ENCODE measurements at places on chromosomes 16 and 17.

- no peak for DNase-seq
Measured at GRCh38 chr17:75530837-75531720, 5.6 kb downstream of the LLGL2 start.

- no peak for DNase-seq
Measured at GRCh38 chr16:78629173-78629572, 529.7 kb downstream of the WWOX start.

- DNase-seq: no peak
Measured at GRCh38 chr16:81650982-81651562, 128.0 kb upstream of the PLCG2 start.

DNA sequence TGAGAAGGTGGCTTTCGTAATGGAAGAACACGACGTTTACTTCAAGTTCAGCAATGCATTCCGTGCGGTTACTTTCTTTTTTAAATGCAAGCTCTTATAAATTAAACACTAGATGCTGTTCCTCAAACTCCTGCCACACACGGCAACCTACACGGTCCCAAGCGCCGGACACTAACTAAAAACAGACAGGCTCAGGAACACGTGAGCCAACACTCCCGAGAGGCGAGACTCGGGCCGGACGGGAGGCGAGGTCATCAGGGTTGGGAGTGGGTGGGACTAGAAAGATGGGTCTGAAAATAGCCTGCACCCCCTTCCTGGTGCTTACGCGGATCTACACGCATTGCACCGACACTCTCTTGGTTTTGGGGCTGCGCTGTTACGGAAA lies 6.4 kb downstream of the CLCN7 start:
- DNase-seq: no peak

- no peak for DNase-seq
Measured at GRCh38 chr16:67301080-67301782, 21.9 kb downstream of the PLEKHG4 start.

GRCh38 chr17:41513168-41513547 lies 5.5 kb downstream of the KRT15 start:
- no peak for DNase-seq

DNA sequence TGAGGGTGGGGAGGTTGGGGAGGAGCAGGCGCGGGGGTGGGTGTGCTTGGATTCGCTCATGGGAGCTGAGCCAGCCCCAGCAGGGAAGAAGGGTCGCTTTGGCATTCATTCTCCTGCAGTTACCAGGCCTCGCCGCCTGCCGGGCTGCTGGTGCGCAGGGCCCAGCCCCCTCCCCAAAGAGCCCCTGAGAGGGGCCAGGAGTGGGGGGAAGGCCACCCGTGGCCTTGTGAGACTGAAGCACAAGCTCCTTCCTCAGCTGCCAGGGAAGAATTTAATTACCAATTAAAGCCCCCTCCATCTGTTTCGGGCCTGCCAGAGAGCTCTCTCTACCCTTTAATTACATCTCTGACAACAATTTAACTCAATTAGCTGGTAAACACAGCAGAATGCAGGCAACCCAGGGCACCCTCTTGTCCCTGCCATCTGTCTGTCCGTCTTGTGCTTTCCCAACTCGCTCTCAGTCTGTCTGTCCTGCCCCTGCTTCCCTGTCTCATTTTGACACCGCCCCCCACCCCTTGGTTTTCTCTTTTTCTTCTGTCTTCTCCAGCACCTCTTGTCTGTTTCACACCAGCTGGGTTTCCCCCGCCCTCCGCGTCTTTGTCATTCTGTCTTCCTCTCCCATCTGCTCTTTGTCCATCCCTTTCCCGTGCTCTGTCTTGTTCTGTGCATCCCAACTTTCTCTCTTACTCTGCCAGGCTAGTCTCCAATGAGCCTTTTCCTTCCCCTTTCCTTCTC lies 32.7 kb downstream of the CDK5RAP3 start:
- no peak for DNase-seq

DNA sequence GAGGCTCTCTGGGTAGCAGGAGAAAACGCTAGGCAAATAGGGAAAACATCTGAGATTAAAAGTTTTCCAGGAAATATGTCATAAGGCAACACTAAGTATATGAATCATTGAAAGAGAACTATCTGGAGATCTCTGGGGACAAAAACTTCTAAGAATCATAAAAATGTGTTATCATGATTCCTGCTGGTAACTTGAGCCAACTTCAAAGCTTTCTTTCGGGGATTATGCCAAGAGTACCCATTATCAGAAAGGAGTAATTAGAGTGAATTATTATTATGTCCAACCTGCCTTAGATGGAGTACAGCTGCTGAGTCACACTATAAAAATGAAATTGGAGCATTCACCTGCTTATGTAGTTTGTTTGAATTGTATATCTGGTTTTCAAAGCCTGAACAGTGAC lies 488.5 kb upstream of the SOX9 start:
- DNase-seq: no peak

GRCh38 chr17:40287159-40287493 lies 553 bp upstream of the CDC6 start:
- DNase-seq: no peak

GRCh38 chr17:71511266-71511995 lies 609.4 kb upstream of the SOX9 start:
- no peak for DNase-seq

DNA sequence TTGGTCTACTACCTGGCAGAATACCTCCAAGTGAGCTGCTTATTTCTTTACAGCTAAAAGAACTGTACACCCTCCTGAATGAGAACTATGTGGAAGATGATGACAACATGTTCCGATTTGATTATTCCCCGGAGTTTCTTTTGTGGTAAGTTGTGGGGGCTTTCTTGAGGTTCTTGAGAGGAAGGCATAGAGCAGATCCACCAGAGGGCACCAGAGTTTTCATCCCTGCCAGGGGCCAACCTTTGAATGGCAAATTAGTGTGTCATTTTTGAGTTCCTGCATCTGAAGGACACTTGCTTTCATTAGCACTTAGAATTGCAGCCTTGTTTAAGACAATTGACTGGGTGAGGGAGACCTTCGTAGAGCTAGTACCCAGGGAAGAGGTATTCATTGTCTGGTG lies 35.0 kb downstream of the NMT1 start:
- no peak for DNase-seq

- DNase-seq: no peak
Measured at GRCh38 chr17:68840073-68840472, 115.1 kb downstream of the ABCA8 start.

DNA sequence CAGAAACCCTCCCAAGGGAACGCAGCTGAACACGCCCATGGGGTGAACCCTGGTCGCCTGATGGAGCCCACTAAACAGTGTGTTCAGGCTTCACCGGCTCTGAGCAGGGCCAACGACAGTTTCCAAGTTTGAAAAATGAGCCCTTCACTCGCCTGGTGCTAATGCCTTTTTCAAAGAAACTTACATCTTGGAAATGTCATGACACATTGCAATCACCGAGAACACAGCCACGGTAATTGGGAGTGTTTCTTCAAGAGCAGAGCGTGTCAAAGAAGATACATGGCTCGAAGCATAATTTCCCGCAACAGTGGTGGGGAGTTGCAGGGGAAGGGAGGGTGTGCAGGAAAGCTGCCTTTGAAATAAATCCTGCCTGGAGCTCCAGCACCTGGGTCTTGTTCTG lies 463.2 kb downstream of the TMEM114 start:
- DNase-seq: no peak

GRCh38 chr17:28385037-28385400 lies 13.5 kb downstream of the SARM1 start:
- no peak for DNase-seq

DNA sequence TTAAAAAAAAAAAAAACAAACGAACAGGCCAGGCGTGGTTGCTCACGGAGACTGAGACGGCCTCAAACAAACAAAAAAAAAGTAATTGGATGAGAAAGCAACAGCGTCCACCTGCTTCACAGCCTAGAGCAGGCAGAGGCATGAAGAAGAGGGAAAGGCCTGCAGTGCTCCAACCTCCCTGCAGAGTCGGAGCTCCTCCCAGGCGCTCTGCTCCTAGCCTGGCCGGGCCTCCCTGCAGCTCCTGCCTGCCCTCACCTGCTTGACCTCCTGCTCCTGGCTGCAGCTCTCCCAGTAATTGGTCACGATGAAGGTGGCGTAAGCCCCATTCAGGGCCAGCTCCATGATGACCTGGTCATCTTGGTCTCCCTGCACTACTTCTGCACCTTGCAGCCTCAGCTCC lies 5.5 kb downstream of the NMRAL1 start:
- no peak for DNase-seq

- DNase-seq: no peak
Measured at GRCh38 chr17:1186923-1187771, 7.4 kb upstream of the ABR start.

DNA sequence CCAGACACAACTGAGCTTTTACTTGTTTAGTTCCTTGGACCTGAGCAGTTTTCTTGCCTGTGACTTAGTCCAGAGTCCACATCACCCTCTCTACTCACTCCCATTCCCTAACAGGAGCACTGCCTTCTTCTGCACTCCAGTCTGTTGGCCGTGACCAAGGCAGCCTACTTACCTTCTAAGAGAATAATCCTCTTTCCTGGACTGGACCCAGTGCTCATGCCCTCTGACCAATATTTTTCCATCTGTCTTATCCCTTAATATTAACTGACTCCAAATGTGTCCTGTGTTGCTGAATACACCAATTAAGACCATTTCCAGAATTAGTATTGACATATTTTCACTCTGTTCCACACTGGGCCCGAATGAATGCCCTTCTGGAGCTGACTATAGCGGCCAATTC lies 681.0 kb upstream of the KIF2B start:
- DNase-seq: no peak

- no peak for DNase-seq
Measured at GRCh38 chr16:1963806-1964505, 670 bp downstream of the RPS2 start.

DNA sequence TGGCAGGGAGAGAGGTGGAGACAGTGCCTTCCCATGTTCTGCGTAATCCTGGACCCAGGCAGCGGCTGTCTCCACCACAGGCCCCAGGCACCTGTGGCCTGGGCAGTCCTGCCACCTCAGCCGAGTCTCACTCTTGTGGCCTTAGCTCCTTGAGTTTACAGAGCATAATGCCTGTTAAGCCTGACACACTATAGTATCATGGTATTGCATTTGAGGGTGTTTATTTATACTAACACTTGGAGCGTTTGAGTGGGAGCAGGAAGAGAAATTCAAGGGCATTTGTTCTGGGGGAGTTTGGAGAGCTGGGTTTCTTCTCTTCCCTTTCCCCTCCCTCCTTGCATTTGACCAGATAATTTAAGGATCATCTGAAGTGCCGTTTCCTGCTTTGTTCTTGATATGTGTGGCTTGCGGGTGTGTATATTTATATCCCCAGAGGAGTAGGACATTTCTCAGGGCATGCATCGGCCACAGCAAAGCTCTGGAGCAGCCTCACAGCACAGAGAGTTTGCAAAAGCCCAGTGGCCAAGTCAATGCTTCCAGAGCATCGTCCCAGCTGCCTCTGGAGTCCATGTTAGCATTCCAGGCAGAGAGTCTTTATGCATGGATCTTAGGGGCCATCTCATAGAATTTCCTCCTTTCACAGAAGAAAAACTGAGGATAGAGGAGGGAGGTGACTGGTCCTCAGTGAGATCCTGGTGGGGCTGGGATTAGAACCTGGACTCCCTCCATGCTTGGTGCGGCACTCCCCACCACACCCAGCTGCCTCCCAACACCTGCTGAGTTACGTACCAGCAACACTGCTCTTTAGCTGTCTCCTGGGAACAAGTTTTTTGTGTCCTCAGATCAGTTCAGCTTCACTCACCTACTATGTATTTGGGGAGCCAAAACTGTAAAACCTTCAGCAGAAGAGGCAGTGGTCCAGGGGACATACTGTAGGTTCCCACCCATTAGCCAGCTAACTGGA lies 222.8 kb downstream of the CCDC182 start:
- DNase-seq: no peak

DNA sequence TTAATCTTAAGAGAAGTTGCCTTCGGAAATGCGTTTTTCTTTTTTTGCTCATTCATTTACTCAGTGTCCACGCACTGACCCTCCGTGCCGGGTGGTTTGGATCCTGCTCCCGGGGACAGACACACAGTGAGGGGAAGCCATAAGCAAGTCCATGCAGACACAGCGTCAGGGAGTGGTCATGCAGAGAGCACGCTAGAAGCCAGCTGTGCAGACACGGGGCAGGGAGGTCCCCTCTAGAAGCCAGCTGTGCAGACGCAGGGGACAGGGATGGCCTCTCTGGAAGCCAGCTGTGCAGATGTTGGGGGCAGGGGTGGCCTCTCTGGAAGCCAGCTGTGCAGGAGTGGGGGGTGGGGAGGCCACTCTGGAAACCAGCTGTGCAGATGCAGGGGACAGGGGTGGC lies 4.8 kb downstream of the GAA start:
- DNase-seq: no peak

Measured in vagina (tissue), 2 donors.